ENCODE measurements at places on chromosomes 3 and 15.

- DNase-seq = no peak
Observed at GRCh38 chr3:156518726-156519125, 36.2 kb downstream of the SSR3 start.

DNA sequence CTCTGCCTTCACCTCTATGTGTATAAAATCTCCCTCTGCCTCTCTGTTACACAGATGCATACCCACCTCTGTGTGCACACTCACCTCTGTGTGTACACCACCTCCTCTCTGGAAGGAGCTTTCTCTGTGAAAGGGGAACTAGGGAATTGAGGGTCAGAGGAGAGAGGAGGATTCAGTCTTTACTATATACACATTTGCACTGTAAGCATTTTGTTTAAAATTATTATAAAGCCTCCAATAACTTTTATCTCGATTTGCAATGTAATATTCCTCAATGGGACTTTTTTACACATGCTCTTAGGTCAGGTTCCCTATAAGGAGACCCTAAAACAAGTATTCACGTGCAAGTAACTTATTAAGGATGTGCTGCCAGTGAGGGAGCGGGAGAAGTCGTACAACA is 82.5 kb downstream of the OXNAD1 start:
- DNase-seq = no peak

DNA sequence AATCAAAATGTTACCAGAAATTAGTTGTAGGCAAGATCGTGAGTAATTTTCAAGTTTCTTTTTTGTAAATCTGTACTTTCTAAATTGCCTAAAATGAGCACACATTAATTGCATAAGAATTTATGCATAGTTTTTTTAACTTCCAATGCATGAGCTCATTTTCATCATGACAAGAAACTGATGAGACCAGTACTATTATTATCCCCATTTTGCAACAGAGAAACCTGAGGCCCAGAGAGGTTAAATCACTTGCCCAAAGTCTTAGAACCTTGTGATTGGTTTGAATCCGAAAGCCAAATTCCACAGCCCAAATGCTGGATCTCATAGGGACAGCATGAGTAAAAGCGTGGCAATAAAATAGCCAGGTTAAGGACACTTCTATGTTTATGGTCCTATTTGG is 274.7 kb downstream of the ERC2 start:
- DNase-seq = no peak

DNA sequence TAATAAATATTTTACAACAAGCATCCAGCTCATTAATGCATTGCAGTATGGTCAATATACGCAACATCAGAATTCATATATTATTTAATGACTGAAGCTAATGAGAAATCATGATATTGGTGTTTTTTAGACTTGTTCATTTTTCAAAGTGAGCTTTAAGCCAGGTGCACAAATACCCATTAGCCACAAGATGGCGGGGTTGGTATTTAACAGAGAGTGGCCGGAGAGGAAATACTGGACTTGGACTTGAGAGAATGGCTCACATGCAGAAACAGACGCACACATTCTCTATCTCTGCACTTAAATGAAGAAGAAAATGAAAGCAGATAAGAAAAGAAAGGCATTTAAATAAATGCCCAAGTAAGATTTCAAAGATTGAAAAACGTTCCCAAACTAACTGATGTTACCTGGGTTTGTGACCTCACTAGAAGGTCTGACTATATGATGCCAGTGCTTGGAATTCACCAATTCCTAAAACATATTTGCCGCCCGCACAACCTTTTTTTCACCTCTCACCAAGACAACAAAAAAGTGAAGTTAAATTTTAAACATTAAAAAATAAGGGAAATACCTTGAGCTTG is 21.2 kb upstream of the CRBN start:
- DNase-seq = peak; percentile 60

DNA sequence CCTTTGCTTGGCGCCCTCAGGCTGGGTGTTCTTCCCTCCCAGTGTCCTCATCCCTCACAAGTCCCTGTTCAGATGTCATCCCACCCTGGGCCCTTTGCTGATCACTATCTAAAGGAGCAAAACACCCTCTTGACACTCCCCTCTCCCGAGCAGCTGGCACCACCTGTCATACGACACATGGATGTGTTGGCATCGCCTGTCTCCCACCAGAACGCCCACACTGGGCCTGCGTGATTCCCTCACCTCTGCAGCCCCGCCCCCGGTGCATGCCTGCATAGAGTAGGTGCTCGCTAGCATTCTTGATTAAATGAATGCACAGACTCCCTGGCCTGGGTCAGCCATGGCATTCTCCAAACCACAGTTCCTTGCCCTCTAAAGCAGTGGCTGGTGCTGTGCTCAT is 75.8 kb downstream of the DNAJB8 start:
- no peak for DNase-seq

- no peak for DNase-seq
Observed at GRCh38 chr3:13781417-13781816, 98.5 kb downstream of the WNT7A start.

DNA sequence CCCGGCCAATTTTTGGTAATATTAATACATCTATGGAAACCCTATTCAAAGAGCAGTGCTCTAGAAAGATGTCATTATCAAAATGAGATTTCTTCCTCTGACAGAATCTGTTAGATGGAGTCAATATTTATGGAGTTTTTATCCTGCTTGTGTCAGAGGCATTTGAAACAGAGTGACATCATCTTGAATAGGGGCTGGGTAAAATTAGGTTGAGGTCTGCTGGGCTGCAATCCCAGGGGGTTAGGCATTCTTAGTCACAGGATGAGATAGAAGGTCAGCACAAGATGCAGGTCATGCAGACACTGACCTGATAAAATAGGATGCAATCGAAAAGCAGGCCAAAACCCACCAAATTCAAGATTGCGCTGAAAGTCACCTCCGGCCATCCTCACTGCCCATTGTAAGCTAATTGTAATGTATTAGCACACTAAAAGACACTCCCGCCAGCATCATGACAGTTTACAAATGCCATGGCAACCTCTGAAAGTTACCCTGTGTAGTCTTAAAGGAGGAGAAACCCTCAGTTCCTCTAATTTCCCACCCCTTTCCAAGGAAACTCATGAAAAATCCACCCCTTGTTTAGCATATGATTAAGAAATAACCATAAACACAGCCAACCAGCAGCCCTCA is 27.3 kb upstream of the CCDC50 start:
- DNase-seq = no peak

DNA sequence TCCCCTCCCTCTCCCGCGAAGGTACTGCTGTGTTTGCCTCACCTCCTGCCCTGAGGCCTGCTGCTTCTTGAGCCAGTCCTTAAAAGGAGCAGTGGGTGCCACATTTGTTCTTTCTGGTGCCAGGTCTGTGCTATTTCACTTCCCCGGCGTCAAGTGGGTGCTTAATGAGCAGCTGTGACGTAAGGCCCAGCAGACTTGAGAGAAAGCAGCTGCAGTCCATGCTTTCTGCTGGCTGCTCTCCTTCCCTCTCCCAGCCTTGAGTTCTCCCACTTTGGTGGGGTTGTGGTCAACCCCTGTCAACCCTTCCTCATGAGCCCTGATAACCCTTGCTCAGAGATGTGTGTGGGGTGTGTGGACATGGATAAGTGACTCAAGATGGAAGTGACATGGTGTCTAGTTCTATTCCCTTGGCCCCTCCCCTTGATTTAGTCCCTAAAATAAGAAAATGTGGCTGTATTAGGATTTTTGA is 6.9 kb downstream of the INAFM2 start:
- DNase-seq = peak; percentile 53

GRCh38 chr3:181969925-181970324 is 258.2 kb downstream of the SOX2 start:
- DNase-seq = no peak

- peak; percentile 76 for DNase-seq
Observed at GRCh38 chr15:60408463-60408981, 10.7 kb upstream of the ANXA2 start.

- DNase-seq = no peak
Observed at GRCh38 chr3:100044369-100044768, 69.9 kb downstream of the FILIP1L start.

- DNase-seq = peak; percentile 10
Observed at GRCh38 chr3:121942116-121942786, 48.0 kb downstream of the SLC15A2 start.

Measured in large intestine (tissue), 12 donors.